ENCODE measurements at places on chromosomes 1 and 21.
A peak's percentile ranks its signal among the peaks of the same experiment; 100 is the strongest.

DNA sequence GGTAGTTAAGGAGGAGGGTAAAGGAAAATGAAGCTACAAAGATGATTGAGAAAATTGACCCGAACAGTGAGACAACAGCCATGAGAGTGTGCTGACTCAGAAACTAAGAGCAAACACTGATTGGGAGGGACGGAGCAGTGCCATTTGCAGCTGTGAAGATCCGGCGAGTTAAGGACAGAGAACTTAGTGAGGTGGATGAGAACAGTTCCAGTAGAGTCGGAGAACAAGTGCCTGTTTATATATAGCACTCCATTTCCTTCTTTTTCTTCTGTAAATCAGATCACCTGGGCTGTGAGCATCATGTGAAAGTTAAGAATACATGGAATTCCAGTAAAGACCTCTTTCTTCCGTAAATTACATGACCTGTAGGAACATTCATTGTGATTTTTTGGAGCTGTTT is 145.7 kb downstream of the KCNK2 start:
- no peak for DNase-seq

DNA sequence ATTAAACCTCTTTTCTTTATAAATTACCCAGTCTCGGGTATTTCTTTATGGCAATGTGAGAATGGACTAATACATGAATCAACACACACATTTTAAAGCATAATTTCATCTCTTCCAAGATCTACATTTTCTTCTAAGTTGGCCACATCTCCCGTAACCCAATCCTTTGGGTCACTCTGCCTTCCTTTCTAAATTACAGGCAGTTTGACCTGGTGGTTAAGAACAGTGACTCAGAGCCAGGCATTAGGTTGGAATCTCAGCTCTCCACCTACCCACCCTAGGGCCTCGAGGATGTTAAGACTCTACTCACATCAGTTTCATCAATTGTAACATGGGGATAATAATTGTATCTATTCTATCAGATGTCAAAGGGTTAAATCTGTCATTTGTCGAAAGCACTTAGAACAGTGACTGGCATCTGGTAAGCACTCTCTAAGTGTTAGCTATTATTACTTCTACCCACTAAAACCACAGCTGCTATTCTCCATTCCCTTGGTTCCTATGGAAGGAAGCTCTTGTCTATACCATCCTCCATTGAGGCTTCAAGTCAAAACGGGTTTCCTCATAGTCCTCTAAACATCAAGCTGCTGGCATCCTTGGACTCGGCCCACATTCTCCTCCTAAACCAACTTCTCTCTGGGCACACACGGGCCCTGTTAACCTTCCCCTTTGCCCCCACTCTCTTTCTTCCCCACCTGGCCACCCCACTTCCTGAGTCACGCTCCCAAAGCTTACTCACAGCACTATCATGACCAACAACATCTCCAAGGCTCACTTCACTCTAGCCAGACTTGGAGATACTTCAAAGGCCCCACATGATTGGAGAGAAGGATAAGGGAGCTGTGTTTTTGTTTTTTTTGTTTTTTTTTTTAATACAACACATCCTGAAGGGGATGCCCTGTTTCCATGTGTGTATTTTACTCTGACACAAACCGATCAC is 116.9 kb downstream of the TGFBR3 start:
- DNase-seq = no peak

DNA sequence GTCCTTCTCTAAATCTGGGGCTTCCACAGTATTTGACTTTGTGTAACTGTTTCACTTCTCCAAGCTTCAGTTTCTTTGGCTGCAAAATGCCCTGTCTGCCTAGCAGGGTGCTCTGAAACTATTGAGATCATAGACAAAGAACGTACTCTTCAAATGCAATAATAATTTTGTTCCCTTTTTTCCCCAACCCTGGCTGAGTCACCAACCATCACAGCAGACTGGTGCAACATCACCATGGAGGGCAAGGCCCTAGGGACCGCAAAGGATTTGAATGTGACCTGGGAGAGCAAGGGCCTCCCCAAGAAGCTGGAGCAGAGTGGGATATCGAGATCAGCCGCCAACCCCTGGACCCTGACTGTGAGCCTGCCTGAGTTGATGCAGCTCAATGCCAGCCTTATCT is 115.0 kb downstream of the FCRL5 start:
- DNase-seq = no peak

- DNase-seq = peak; percentile 75
These were observed 127.9 kb downstream of the CLIC6 start for GRCh38 chr21:34796518-34797200.

GRCh38 chr1:19197845-19198244 is 12.2 kb downstream of the UBR4 start:
- no peak for DNase-seq

GRCh38 chr1:6800745-6801144 is 15.5 kb downstream of the CAMTA1 start:
- no peak for DNase-seq

DNA sequence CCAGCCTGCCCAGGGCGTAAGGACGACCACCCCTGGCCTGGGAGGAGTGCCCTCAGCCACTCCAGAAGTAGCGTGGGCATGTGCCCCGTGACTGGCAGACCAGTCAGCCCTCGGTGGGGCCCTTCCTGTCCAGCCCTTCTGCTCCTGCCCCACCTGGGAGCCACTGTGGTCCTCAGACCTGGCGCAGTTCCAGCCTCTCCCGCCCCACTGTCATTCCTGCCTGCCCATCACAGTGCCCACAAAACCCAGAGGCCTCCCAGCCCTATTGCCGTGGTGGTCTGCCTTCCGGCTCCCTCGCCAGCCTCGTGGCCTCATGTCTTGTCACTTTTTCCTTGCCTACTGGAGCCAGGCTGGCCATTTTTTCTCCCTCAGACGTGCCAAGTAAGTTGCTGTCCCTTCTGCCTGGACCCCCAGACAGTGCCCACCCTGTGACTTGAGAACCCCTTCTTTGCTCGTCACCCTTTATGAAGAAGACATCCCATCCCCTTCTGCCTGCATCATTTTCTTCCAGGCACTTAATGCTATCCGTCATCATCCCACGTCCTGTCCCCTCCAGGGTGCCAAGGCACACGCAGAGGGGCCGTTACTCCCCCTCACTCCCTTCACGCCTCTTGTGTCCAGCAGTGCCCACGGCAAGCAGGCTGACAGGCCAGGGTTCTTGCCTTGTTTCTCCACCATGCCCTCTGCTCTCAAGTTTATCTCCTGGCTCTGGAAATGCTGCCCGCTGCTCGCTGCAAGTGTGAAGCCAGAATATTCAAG is 122.6 kb downstream of the CAMTA1 start:
- DNase-seq = no peak

DNA sequence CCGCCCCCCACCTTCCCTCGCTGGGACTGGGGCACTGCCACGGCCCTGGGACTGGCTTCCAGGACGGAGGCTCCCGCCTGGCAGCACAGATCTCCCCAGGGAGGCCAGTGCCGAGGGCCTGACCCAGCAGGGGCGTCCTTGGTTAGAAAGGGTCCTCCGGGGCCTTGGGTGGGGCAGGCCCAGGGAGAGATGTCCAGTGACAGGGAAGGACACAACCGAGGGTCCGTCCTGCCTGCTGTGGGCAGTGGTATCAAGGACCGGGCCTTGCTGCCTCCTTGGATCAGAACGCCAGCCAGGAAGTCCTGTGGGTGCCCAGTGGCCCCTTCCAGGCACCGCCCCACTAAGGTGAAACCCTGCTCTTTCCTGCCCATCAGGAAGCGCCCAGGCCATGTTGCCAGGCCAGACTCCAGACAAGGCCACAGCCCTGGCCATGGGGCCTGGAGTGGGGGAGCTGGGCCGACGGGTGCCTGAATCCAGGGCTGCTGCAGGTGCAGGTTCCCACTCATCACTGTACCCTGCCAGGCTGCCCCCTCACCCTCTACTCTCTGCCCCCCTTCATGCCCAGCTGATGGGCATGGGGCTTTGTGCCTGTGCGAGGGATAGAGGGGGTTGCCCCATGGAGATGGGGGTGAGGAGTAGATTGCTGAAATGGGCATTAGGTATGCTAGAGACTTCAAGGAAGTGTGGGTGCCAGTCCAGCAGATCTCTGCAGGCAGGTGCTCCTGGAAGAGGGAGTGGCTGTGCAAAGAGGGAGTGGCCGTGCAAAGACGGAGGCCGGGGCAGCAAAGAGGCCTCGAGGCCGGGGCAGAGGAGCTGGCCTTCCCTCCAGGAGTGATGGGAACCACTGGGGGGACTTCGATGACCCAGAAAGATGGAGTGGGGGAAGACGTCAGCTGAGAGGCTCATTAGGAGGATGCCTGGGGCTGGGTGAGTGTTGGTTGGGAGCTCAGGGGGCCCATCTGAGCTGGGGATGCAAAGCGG is 2.2 kb upstream of the PRKCZ start:
- no peak for DNase-seq

DNA sequence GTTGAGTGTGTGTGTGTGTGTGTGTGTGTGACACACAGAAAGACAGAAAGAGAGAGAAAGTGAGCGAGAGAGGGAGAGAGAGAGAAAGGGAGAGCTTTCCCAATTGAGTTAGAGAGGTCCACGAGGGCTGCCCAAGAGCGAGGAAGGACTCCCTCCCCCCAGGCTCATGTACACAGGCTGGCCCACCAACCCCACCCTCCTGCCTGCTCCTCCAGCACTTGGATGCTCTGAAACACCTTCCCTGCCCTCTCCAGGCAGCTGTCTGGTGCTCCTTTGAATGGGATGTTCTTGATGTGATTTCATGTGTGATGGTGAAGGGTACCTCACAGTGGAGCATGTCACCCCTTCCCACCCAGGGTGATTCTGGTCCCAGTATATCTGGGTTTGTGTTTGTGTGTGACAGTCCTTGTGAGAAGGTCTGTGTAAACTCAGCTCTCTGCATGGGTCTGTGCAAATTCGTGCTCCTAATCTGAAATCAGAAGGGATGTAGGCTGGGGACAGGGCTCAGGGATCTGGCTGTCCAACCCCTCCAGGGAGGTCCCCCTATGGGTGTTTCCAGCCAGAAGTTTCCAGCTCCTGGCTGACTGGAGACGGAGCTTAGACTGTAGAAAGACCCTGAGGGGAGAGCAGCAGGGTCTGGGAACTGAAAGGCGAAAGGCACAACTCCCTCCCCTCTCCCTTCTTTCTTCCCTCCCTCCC is 6.8 kb upstream of the PEAR1 start:
- no peak for DNase-seq

GRCh38 chr21:23804866-23805265 is 1802.4 kb downstream of the MRPL39 start:
- no peak for DNase-seq

GRCh38 chr1:15916916-15917315 is 59.0 kb downstream of the ZBTB17 start:
- DNase-seq = no peak

DNA sequence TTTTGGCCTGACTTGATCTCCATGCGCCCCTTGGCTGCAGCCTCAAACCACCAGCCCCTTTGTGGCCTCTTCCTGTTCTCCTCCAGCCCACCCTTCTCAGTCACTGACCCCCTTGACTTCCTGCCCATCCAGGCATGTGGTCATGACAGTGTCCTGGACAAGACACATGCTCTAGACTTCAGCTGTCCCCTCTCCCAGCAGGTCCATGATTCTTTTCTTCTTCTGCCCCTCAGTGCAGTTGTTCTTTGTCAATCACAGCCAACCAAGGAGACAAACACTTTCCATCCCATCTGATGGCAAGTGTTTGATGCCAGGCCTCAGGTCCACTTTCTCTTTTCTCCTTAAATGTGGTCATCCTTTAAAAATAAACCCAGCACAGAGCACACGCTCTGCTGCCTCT is 49.7 kb downstream of the SYT6 start:
- DNase-seq = no peak

DNA sequence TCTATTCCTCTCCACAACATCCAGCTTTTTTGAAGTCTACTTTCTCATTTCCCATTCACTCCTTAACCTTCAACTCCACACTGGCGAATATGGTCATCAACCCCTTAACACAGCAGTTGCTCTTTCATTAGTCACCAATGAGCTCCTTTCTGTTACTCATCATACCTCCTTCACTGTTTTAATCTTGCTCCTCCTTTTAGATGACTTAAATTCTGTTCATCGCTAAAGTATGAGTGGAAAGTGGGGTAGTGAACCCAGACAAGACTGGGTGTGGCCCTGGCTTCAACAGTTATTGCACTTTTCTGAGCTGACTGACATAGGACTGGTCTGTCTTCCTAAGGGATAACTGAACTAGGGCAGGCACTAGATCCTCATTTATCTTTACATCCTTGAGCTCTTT is 51.3 kb downstream of the AKT3 start:
- no peak for DNase-seq

- DNase-seq = no peak
These were observed 65.1 kb downstream of the DISC1 start for GRCh38 chr1:231691618-231692259.

GRCh38 chr1:25866288-25866687 is 7.0 kb upstream of the AUNIP start:
- no peak for DNase-seq

- no peak for DNase-seq
These were observed 85.3 kb upstream of the WDR26 start for GRCh38 chr1:224519874-224520273.

DNA sequence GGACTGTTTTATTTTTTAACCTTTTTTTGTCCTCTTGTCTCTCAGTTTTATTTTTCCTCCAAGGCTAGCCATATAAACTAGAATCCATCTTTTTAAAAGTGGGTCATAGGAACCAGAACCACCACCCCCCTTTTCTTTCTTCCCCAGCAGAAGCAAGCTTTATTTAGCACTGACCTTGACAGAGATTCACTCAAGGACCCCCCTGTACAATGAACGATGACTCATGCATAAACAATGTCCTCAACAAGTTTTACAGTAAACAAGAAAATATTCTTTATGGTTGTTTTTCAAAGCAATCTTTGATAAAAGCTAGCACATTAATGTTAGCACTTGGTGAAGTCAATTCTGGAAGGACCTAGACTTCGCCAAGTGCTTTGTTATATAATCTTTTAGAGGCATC is 14.1 kb downstream of the PKN2 start:
- no peak for DNase-seq

GRCh38 chr1:2438038-2438437 is 25.7 kb upstream of the PEX10 start:
- no peak for DNase-seq

DNA sequence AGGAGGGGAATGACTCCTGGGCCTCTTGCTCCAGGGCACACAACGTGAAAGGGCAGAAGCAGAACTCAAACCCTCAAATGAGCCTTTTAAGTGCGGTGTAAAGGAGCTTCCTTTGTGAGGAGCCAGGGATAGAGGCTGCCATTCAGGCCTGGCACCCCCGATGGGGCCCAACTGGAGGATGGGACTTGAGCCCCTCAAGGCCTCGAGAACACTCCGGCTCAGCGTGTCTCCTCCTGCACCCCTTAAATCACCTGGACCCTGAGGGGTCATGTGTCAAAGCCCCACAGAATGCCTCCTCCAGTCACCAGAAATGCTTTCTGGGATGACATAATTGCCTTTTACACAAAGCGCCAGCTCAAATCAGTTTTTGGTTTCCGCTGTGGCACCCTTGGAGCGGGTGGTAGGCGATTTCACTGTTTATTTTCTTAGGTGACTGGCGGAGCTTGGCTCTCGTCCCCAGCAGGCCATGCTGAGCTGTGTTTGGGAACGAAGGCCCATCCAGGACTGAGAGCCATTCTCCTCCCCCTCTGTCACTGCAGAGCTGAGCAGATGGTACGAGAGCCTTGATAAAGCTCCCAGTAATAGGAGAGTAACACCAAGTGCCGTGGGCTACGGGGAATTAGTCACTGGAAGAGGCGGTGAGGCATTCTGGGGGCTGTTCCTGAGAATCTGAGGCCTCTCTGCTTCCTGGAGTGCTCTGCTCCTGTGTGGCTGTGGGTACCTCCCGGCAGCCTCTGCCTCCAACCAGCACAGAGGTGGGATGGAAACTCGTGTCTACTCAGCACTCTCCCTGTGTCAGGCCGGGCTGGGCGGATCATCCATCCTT is 163.0 kb downstream of the GRIK3 start:
- no peak for DNase-seq

Data from NCI-H2029 treated with DMSO at 0.1 percent for 48 hours (cell line).